Aortic smooth muscle cell (primary cell): ENCODE measurements at places on chromosomes 1 and 21. TPM values are rescaled to one million over a fixed set of nuclear protein-coding genes. Genes with fewer than 3 reads are reported as not detected.

The PRAMEF5 gene
- total RNA-seq: not detected in 2 replicates

The SPOCD1 gene
- 35.8 and 43.3 TPM in 2 replicates for total RNA-seq

The GNAT2 gene
- 0.19 and 0.40 TPM in 2 replicates for total RNA-seq

The ETV3L gene
- not detected in 2 replicates for total RNA-seq

The ATAD3C gene
- 0.56 and 0.66 TPM in 2 replicates for total RNA-seq
